ENCODE measurements at places on chromosomes 4 and X.

GRCh38 chr4:40731792-40732245 lies 17.9 kb upstream of the NSUN7 start:
- no peak for DNase-seq

DNA sequence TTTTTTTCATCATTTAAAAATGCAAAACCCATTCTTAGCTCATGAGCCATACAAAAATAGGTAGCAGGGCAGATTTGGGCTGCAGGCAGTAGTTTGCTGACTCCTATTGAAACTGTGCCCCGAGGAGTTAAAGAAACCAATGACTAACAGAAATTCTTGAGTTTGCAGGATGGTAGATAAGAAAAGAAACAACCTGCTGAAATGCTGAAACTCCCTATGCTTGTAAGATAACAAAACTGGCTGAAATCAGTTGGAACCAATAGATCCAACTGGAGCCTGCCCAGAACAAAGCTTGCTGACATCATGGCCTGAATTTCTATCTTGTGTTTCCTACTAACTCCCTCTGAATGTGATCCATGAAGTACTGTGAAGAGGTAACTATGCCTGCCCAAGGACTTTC lies 68.6 kb downstream of the ANOS1 start:
- no peak for DNase-seq

DNA sequence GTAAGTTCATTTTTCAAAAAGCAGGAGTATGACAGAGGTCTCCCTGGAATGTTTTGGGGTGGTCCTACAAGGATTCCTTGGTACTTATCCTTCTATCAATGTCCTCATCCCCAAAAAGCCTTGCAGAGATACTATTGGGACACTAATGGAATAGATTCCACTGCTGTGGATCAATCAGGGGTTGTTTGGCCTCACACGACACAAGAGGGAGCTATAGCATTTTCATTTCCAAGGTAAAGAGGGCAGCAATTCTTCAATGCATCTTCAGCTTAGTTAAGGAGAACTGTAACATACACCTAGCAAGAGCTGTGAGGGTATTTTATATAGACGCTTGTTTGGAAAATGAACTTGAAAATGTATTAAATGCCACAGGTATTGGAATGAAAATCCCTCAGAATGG lies 50.9 kb downstream of the USP26 start:
- no peak for DNase-seq

DNA sequence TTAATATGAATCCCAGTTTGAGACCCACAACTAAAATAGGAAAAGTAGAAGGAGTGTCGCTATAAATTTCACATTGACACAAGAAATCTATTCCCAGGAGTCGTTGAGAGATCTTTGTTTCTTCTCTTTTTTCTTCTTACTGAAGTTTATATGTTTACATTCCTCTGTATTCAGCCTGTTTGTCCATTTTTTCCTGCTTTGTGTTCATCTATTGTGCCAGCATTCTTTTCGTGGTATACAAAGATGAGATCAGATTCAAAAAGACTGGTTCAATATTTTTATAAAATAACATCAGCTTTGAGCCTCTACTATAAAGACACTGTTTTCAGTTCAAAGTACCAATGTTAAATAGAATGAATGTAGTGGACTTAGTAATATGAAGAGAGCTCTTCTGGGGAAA lies 95.4 kb upstream of the MYOZ2 start:
- no peak for DNase-seq

DNA sequence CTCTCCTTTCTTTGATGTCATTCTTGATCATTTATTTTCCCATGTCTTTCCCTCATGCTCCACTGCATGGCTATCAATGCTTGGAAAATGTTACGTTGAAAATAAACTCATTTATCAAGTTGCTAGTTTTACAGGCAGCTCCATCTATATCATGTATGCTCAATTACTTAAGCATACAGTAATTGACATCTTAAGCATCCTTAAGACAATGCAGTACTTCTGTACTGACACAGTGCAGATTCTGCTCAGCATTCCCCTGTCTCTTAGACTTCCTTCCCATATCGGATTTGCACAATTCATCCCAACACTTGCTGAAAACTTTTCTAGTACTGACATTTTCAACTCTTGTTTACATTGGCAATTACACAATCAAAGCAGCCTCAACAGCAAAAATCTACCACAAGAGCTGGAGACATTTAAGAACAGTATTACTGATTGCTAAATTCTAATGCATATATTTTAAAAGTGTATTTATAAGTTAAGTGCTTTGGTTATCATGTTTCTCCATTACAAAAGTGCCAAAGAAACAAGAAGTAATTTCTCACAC lies 165.6 kb downstream of the ATP10D start:
- DNase-seq, result no peak

DNA sequence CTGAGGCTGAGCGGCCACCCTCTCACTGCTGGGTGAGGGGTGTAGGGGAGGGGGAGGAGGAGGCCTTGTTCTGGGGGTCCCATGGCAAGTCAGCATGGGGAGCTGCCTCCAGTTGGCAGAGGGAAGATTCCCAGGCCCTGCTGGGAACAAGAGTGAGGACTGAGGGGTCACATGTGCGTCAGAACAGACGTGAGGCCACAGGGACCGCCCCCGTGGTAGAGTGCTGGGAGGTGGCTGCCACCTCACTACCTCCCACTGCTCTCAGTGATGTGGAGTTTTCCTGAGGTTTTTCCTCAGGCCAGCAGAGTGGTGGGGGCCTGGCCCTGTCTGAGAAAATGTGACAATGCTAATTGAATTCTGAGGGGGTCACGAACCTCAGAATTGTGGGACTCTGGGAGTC lies 568 bp downstream of the MAGEC1 start:
- no peak for DNase-seq

- no peak for DNase-seq
Observed at GRCh38 chrX:23840674-23841073, 57.7 kb downstream of the SAT1 start.

DNA sequence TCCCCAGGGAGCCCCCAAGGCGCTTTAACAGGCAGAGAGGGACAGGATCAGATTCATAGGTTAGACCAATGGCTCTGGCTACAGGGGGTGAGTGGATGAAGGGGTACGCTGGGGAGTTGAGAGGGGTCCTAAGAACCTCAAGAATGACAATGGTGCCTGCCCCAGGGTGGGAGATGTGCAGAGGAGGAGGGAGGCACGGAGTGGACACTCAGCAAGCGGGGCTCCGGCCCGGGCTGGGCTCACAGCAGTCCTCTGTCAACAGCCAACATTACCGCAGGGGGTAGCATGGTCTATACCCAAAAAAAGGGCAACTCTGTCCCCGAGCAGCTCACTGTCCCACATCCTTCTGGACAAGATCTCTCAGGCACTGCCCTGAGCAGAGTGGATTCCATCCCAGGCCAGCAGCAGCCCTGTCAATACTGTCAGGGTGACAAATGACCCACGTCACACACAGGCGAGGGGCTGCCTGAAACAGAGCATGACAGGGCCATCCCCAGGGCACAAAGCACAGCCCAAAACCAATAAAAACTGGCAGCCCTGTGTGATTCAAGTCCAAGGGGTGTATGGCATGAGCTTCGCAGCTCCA lies 47.7 kb upstream of the PPP2R2C start:
- DNase-seq, result no peak

GRCh38 chr4:187552781-187553180 lies 442.8 kb upstream of the ZFP42 start:
- no peak for DNase-seq
